ENCODE measurements at places on chromosomes 4 and X.

- DNase-seq, result peak; percentile 75
Measured at GRCh38 chr4:42282081-42282901, 115.0 kb upstream of the SHISA3 start.

GRCh38 chrX:97787311-97787710, 903.6 kb downstream of the RPA4 start:
- DNase-seq, result no peak

DNA sequence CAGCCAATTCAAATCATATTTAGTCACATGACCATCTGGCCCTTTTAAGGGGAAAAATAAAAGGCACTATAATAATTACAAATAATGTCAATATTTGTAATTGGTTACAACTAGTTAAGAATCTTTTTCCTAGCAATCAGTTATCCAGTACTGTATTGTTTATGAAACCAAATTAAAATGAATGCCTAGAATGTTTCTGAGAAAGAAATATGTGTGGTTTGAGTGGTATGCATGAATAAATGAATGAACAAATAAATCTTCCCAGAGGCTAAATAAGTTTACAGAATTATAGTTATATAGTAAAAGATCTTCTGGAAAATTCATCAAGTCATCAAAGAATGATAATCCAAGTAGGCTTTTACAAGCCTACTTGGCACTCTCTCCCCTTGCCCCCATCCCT, 55.8 kb upstream of the F8A3 start:
- DNase-seq, result no peak

- DNase-seq, result no peak
Measured at GRCh38 chrX:102744307-102744706, 23.8 kb downstream of the GPRASP3 start.

DNA sequence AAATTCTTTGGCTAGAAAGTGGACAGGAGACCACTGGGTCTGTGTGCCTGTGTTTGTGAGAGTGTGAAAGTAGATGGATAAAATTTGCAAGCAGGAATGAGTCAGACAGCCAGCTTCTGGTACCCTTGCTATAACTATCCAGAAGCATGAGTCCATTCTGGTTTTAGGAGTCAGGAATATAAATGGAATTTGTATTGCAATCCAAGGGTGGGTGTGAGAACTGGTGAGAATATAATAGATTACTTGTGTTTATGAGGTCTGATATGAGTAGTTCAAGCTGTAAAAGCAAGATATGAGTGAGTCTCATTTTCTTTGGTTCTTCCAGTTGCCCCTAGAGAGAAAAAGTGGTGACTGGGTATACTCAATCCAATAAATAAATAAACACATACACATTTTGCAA, 212.7 kb upstream of the TAPT1 start:
- peak; percentile 13 for DNase-seq

DNA sequence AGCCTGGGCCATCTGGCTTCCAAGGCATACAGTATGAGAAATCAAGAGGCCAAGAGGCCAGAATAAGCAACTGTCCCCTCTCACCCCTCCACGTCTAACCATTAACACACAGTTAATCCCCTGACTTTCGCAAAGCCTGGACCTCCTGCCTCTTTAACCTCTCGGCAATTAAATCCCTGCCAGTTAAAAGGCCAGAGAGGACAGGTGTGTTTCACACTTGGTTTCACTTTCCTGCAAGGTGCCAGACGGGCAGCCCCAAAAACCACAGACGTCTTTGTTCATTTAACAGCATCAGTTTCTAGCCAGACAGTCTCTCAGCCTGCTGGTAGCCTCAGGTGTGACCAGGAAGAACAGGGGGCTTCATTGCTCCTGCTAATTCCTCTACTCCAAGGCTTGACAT, 91.1 kb upstream of the KIT start:
- DNase-seq, result no peak

DNA sequence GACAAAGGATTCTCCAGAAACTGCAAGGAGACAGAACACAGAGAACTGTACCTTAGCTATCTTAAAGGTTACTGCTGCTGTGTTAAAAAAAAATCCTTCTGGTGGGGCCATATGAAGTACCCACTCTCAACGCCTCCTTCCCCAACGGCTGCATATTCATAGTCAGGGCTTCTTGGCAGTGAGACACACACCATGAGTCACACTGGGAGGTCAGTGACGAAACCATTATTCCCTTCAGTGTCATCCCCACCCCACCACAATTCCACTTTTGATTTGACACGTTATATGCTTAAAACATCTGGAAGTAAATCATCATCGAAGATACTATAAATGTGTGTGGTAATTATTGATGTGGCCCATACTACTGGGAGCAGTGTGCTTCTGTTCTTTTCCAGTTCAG, 271.5 kb downstream of the LDB2 start:
- peak; percentile 96 for DNase-seq

GRCh38 chrX:151713849-151714248, 2.0 kb upstream of the FATE1 start:
- DNase-seq, result peak; percentile 13

DNA sequence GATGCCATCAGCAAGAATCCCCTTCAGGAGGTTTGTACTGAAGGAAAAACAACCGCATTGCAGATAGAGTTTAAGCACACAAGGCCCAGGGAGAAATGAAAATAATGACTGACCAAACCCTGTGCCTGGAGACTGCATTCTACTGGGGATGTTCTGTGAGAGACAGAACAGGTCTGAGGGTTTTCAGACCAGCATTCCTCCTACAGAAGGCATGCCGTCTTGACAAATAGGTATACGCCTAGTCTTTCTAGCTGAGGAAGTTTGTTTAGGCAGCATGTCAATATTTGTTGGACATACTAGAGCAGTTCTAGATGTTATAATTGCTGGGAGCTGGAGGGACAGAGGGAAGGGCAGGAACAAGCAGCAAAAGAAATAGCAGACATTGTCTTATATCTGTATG, 68.4 kb upstream of the SCOC start:
- DNase-seq, result no peak
